IPS-NIHi11 (cell line): ENCODE measurements at places on chromosomes 6 and 20.

DNA sequence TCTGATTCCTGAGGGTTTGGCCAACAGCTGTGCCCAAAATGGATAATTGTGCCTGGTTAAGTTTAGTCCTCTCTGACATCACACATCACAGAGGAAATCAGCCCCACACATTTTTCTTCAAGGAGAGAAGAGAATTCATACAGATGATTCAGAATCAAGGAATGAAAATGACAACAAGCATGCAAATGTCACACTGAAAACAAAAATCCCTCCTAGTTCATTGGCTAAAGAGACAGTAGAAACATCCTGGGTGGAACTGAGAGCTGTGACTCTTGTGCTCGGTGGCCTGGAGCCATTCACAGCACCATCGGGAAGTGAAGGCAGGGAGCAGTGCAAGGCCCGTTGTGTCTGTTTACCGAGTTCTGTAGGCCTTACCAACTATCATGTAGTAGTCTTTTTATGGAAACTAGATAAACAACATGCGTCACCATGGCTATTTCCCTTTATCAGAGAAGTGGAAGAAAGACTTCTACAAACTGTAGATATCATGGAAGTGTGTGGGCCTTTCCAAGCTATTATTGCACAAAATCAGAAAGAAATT is 81.7 kb upstream of the TENT5A start:
- DNase-seq = no peak

DNA sequence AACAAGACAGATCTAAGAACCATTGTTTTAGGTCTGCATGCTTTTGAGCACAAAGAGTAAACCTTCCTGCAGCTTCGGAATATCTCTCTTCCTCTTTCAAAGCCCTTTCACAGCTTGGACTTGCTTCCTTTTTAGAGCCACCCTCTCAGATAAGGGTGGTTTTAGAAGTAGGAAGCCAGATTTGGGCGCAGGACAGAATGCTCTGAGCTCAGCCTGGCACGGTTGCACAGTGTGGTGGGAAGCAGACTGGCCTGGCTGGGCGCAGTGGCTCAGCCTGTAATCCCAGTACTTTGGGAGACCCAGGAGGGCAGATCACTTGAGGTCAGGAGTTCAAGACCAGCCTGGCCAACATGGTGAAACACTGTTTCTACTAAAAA is 35.6 kb upstream of the PNRC1 start:
- DNase-seq = no peak

- no peak for DNase-seq
These were observed 66.4 kb downstream of the UTRN start for GRCh38 chr6:144351379-144352127.

GRCh38 chr6:158030380-158031300 is 49.0 kb downstream of the SYNJ2 start:
- DNase-seq = no peak

- DNase-seq = no peak
These were observed 64.9 kb upstream of the GNRH2 start for GRCh38 chr20:2978519-2978918.

DNA sequence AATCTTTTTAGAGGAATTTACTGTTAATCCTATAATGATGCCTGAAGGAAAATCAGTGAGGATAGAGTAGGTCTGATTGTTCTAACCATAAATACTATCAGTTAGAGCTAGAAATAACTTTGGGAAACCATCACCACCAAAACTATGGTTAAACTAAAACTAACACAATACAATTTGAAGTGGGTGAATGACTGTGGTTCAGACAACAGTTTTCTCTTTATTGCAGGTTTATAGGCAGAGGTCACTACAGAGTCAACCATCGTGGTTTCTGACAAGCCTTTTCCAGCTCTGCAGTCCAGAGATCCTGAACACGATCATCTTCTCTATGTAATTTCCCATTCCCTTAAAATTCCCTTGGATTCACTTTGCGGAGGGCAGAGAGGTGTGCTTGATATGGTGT is 134.3 kb downstream of the IBTK start:
- no peak for DNase-seq

DNA sequence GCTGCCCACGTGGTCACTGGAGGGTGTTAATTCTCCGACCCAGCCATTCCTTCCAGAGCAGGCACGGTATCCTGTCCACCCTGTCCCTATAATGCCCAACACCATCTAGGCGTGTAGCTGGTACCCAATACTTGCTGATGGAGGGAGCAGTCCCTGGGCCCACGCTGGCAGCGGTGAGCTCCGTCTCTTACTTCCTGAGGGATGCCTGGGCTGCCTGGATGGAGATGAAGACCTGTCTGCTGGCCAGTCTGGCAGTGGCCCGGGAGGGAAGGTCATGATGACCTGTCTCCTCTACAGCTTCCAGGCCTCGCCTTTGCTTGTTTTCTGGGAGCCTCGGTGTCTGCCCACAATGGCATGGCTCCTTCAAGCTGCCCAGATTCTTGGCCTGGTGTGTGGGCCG is 297.9 kb upstream of the SUPT3H start:
- DNase-seq = no peak

DNA sequence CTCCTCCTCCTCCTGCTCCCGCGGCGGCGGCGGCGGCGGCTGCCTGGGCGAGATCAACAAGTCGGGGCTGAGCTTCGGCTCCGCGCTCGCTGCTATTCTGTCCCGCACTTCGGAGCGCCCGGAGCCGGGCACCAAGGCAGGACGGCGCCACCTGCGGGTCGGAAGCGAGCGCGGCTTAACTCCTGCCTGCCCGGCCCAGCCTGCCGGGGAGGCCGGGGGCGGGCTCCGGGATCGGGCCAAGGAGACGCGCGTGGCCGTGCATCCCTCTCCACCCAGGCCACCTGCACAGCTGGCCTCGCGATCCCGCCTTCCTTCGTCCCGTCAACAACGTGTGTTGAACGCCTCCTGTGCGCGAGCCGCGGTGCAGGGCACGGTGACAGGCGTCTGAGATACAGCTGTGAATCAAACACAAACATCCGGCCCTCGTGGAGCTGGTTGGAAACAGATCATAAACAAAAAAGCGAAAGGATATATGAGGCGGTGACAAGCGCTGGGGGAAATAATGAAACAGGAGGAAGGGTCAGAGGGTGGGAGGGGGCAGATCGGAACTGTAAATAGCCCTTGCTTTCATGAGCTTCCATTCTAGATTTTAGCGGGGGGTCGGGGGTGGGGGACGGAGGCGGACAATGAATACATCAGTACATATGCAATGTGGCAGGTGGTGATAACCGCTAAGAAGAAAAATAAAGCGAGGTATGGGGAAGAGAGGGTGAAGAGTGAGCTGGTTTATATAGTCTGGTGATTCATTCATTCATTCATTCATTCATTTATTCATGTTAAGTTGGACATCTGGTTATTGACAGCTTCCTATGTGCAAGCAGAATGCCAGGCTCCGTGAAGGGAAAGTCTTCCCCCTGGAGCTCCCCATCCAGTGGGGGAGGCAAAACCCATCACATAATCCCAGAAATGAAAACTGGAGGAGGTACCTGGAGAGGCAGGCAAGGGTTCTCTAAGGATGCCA is 2.0 kb upstream of the KCNB1 start:
- peak; percentile 97 for DNase-seq

- peak; percentile 70 for DNase-seq
These were observed 39.8 kb upstream of the CDH22 start for GRCh38 chr20:46347841-46348803.

DNA sequence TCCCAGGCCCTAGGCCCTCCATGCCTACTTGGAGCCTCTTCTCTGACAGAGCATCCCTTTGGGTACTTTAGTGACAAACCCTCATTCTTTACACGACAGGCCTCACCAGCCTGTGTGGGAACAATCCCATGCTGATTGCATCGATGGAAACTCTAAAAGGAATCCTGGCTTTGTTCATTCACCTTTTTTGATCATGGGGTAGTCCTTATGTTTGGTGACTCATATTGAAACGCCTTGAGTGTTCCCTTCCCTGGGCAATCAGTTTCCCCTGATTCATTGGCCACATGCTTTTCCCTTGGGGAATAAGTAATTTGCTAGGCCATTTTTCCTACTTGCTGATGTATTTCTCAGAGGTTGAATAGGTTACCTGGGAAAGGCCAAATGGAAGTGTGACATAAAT is 14.7 kb upstream of the TNFAIP3 start:
- DNase-seq = no peak

GRCh38 chr6:151081656-151082055 is 158.1 kb upstream of the AKAP12 start:
- no peak for DNase-seq

- DNase-seq = no peak
These were observed 20.2 kb downstream of the NAPB start for GRCh38 chr20:23401051-23401450.

- no peak for DNase-seq
These were observed 53.5 kb downstream of the CARMIL1 start for GRCh38 chr6:25332655-25333071.

- no peak for DNase-seq
These were observed 4.9 kb upstream of the LAMA4 start for GRCh38 chr6:112259337-112259675.

GRCh38 chr20:22795871-22796270 is 211.5 kb upstream of the FOXA2 start:
- no peak for DNase-seq

DNA sequence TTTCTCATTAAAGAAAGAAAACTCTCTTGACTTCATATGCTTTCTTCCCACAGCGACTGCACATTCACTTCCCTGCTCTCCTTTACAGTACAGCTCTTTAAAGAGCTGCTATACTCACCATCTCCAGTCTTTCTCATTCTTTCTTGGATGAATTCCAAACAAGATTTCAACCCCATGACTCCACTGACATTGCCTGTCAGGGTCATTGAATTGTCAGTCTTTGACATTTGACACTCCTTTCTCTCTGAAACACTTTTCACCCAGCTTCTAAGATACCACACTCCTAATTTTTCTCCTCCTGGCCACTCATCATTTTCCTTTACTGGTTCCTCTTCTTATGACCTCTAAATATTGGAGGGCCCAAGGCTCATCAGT is 811 bp upstream of the ARMH2 start:
- no peak for DNase-seq

- DNase-seq = no peak
These were observed 64.0 kb downstream of the RREB1 start for GRCh38 chr6:7171733-7172132.

GRCh38 chr6:92267335-92267734 is 1152.0 kb downstream of the EPHA7 start:
- DNase-seq = no peak

- DNase-seq = no peak
These were observed 156.1 kb upstream of the PTPRK start for GRCh38 chr6:128676456-128676855.
